ENCODE measurements at places on chromosomes 4 and X.

- DNase-seq: no peak
Observed at GRCh38 chr4:112288455-112288854, 2.8 kb upstream of the TIFA start.

DNA sequence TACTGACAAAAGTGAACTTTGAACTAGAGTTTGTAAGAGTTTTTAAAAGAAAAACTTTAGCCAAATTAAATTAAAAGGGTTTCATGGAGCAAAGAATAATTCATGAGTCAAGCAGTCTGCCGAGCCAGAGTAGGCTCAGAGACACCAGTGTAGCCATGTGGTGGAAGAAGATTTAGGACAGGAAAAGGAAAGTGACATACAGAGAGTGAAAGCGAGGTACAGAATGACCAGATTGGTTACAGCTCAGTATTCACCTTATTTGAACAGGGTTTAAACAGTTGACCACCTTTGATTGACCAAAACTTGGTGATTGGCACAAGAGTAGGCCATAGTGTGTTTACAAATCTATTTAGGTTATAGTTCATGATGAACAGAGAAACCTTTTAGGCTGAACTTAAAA lies 377.8 kb downstream of the KLHL4 start:
- DNase-seq: no peak

GRCh38 chr4:150938417-150938816 lies 76.7 kb downstream of the LRBA start:
- no peak for DNase-seq

DNA sequence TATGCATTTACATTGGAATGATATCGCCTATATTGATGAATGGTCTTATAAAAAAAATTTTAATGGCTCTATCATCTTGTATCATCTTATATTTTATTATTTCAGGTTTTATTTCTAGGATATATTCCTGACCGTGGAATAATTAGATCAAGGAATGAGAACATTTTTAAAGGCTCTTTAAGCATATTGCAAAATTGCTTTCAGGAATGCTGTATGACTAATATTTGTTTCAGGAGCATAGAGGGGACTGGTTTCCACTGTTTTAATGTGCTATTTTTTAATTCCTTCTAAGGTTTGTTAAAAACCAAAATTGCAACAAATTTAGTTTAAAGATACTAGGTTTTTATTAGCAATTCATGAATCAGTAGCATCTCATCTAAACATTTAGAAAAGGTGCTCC lies 120.2 kb downstream of the BMPR1B start:
- peak; percentile 41 for DNase-seq
